ENCODE measurements at places on chromosomes 2 and 18.
A peak's percentile ranks its signal among the peaks of the same experiment; 100 is the strongest.

GRCh38 chr2:143030127-143030526, 99.1 kb upstream of the ARHGAP15 start:
- no peak for DNase-seq

DNA sequence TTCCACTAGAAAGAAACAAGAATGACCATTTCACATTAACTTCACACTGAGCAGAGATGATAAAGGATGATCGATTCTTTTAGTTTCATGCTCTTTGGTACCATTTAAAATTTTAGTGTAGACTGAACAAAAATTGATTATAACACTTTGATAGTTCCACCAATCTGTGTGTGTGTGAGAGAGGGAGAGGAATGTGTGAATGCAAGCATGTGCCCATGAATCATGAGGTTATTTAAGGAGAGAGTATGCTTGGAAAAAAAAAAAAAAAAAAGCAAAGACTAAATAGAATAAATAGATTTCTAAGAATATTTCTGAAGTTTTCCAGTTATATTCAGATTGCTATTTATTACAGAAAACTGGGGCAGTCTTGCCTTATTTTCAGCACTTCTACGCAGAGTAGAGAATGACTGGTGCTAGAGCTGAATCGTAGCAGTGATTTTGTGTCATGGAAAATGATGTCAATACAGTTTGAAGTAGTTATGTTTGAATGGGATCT, 900.8 kb downstream of the SLC4A3 start:
- DNase-seq, result peak; percentile 54

- DNase-seq, result no peak
These were observed 71.3 kb downstream of the UGGT1 start for GRCh38 chr2:128162266-128162665.

DNA sequence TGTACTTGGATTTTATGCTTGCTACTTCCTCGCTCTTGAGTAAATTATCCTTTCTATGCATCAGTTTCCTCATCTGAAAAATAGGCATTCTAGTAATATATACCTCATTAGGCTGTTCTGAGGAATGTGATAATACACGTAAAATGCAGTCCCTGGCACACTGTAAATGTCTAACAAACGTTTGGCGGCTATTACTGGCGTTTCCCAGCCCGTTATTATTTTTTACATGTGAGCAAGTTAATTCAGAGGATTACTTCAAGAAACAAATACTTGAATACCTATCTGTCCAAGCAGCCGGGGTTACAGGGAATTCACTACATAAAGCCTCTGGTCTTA, 586 bp upstream of the C2orf49 start:
- DNase-seq, result no peak

DNA sequence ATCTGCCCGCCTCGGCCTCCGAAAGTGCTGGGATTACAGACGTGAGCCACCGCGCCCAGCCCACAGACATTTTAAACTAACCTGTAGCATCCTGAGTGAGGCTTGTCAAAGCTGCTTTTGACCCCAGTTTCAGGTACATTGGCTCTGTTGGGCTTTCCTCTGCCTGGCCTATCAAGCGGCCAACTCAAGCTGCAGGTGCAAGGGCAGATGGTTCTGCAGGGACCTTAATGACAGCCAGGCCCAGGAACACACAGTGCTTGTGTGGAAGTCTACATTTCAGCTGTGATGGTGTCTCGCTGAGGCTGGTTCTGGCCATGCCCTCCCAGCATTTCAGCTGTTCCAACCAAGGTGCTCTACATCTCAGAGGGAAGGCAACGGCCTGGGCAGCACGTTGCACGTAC, 18.4 kb downstream of the INPP4A start:
- DNase-seq, result no peak

All from AG10803 (cell line).